NCI-H82 (cell line): ENCODE measurements at places on chromosomes 2 and 18.

GRCh38 chr18:6576718-6577375 lies 152.7 kb upstream of the ARHGAP28 start:
- no peak for DNase-seq

GRCh38 chr2:46339200-46339599 lies 42.0 kb downstream of the EPAS1 start:
- no peak for DNase-seq

GRCh38 chr2:168030862-168031624 lies 216.4 kb downstream of the STK39 start:
- peak; percentile 94 for DNase-seq

GRCh38 chr2:236749346-236749745 lies 179.7 kb downstream of the ACKR3 start:
- no peak for DNase-seq

DNA sequence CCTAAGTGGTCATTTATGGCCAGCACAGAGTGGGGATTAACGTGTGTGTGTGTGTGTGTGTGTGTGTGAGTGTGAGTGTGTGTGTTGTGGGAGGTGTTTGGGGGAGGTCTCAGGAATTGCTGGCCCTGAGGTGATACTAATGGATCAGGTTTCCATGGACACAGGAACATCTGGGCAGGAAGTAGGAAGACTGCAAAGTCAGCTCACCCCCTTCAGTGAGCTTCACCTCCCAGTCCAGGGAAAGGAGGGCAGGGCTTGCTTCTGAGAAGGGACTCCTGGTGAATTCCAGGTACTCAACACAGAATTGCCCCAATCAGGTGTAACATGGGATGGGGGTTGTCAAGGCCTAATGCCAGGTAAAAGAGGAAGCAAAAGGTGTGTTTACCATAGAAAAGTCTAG lies 30.3 kb upstream of the IL1R1 start:
- DNase-seq, result no peak

DNA sequence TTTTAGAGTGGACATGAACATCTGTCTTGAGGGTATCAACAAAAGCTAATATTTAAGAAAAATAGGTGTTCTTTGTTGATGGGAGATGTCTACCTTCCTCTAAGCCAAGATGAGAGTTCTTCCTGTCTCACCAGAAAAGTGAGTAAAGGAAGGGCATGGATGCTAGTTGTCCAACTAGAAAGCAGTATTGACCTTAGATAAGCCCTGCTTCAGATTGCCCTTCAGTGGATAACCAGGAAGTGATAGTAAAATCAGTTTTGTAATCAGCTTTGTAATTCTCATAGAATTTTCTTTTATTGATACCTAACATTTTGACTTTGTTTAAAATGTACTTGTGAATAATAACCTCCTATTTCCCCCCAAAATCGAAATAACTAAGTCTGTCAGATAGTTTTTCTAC lies 134.7 kb downstream of the ZNF407 start:
- DNase-seq, result no peak

DNA sequence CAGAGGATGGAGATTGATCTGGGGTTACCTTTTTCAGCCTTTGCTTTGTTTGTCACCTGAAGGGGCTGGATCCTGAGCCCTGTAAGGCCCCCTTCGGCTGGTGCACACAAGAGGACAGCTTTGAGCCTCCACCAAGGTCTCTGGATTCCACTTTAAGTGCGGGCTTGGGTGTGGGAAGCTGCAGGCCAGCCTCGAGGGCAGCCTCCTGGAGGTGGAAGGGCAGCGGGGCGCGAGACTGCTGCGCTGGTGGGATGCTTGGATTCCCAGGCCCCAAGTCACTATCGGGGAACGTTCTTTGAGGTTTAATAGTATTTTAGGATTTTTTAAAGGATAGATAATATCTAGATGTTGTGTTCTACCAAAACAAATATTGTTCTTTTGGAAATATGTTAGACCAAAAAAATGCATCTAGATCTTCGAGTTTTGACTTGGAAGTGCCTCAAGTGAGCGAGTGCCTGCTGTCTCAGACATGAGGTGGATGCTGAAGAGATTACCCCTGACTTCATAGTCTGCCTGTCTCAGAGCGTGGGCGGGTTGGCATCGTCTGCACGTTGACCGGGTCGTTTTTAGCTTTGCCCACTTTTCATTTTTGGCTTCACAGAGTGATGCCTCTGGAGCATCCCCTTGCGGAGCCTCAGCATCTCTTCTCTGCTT lies 113.8 kb downstream of the AGAP1 start:
- DNase-seq, result no peak

GRCh38 chr2:170247882-170248393 lies 70.0 kb downstream of the MYO3B start:
- no peak for DNase-seq

DNA sequence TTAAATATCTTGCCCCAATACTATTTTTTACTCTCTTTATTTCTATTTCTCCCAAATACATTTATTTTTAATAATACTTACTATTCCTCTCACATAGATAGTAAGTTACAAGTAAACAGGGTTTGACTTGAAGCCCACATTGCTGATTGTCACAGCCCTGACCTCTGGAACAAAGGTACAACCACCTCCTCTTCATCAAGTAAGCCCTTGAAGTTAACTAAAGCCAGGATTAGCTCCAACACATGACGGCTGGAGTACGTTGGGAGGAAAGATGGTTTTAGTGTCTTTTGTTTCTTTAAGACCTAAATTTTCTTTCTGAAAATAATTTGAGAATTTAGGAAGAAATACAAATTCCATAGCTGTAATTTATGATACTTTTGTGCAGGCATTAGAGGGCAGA lies 949 bp downstream of the MYOM1 start:
- DNase-seq, result peak; percentile 47

DNA sequence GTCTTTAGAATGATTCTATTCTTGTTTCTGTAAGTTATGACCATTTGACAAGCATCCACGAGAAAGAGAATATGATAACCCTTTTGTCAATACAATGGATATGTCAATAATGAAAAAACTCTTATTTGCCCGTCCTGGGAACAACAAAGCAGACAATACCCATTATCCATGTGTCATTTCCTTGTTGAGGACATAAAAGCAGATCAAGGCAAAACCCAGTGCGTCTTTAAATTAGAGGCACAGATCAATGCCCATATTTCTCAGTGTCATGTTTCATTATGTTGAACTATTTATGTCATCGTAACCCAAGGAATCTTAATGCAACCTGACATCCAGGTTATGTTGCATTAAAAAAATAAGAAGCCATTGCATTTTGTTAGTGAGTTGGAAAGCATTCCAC lies 365.0 kb upstream of the CELF4 start:
- DNase-seq, result no peak

DNA sequence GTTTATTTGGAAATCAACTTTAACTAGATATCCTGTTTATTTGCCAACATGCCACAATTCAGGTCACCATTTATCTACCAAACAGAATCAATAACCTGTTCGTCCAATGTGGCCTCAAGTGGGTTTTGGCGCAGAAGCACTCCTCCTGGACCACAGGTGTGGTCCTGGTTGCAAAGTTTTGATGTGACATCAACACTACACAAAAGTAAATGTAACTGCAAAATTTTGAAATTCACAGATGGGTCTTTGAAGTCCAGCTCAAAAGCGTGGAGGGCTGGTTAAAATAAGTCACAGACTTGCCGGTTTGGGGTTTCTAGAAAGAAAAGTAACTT lies 474 bp upstream of the GCA start:
- no peak for DNase-seq

DNA sequence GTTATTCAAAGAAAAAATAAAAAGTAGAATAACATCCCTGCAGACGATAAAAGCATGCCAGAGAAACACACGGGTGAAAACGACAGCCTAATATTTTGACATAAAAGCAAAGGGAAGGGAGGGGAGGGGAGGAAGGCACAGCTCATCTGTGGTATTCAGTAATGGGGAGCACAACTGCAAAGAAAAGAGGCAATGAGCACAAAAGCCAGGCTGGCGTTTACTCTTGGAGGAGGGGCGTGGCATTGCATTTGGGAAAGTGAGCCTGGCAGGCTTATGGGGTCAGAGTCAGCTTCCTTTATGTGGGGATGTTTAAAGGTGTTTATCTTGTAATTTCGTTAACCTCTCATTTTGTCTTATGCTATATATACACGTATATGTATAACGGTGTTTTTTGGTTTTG lies 53.2 kb downstream of the STEAP3 start:
- no peak for DNase-seq

DNA sequence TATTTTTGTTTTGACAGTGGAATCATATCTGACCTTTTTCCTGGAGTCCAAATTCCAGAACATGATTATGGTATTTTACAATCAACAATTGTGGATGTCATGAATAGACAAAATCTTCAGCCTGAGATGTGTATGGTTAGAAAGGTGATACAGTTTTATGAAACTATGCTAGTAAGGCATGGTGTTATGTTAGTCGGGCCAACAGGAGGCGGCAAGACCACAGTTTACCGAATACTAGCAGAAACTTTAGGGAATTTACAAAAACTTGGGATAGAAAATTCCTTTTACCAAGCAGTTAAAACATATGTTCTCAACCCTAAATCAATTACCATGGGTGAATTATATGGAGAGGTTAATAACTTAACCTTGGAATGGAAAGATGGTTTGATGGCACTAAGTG lies 137.0 kb downstream of the DNAH6 start:
- DNase-seq, result no peak

DNA sequence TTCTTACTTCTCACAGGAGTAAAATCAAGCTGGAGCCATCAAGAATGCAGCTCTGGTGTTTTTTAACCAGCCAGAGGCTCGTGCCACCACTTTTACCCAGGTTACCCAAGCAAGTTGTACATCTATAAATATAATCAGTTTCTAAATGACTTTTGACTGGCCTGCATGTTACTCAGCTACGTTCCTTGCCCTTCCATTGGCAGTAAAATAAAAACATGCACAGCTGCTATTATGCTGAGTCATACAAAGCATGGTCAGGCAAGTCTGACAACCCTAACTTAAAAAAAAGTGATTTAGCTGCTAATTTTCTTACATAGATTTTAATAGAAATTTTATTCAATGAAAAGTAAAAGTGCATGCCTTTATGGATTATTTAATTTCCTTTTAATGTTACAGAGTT lies 111.7 kb upstream of the CSRNP3 start:
- DNase-seq, result no peak

DNA sequence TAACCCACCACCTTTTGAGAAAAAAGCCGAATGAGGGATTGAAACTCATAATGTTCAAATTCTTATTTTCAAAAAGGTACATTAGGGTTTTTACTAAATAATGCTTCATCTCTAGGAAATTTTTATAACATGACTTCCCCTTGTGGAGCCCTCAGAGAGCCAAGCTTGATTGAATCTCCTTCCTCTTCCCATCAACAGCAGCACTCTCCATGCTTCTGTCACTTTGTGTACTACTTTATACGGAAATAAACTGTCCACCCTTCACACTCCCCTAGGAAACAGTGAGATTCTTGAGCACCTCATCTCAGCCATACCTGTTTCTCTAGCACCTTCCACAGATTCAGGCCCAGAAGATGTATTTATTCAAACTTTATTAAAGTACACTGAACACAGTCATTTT lies 51.8 kb downstream of the TFPI start:
- DNase-seq, result no peak

DNA sequence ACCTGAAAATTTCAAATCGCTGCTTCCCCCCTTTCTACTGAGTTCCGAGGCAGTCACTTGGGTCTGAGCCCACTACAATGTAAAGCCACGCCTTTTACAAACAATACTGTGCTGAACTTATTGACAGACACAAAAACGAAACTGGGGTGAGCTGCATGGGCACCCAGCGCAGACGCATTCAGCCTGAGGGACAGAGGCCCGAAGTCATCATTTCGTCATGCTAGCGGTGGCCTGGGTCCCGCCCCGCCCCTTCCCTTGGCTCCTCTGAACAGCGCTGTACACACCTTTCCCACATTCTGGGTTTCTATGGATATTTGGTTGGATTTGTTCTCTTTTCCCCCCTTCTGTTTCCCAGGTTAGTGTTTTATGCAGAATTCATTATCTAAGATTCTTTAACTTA lies 71.7 kb downstream of the EIPR1 start:
- DNase-seq, result no peak

DNA sequence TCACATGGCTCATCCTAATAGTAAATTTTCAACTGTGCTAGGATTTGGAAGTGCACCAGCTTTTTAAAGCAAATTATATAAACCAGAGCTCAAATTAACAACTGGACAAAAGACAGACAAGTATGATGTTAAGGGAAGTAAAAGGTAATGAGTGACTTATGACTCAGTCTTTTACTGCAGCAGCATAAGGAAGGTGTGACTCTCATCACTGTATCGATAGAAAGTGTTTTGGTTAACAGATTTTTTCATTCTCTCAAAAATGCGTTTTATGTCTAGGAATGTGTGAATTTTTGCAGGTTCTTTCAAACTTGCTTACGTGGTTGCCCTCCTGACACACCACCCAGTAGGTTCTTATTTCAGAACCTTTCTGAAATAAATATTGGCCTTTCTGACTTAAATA lies 244.2 kb upstream of the BOD1L2 start:
- no peak for DNase-seq

DNA sequence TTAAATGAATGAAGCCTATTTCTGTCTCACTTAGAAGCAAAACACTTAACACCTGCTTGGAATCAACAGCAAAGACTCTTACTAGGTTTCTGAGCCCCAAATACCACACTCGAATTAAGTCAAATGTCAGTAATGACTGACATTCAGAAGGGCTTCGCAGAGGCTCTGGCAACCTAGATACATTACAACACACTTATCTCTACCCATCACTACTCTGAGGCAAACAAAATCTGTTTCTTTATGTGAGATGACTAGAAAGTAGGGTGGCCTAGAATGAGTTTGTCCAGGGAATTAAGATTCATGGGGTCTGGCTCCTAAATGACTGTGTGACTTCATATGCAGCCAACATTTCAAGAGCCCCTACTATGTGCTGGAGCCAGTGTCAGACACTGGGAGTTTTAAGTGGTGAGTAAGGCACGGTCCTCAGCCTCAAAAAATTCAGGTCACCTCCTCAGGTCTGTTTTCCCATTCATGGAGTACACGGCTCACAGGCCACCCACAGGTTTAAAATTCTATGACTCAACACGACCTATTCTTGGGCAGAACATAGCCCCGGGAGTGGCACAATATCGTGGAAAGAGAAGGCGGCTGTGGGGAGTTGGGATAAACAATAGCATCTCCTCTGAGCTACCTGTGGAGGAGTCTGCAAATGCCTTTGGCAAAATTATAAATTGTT lies 150.3 kb upstream of the ZFP36L2 start:
- DNase-seq, result no peak

- no peak for DNase-seq
These were observed 118.8 kb downstream of the SETBP1 start for GRCh38 chr18:44799382-44799906.

- DNase-seq, result no peak
These were observed 316.9 kb upstream of the REV1 start for GRCh38 chr2:99806758-99807157.
